ENCODE measurements at places on chromosomes 6 and 20. TPM values are rescaled to one million over a fixed set of nuclear protein-coding genes. Genes with fewer than 3 reads are reported as not detected.

SAPCD1 gene
- total RNA-seq = 9.5 TPM

SLC4A11 gene
- 1.8 TPM for total RNA-seq

- no peak overlapping the region for H3K27ac ChIP-seq
- peaks cover 12% of the 10 kb centered on the region for H3K36me3 ChIP-seq
- peaks cover 5% of the 10 kb centered on the region for H3K4me1 ChIP-seq
- no peak overlapping the region for H3K4me3 ChIP-seq
Observed at GRCh38 chr6:5230081-5230480, 30.7 kb downstream of the LYRM4 start.

DNA sequence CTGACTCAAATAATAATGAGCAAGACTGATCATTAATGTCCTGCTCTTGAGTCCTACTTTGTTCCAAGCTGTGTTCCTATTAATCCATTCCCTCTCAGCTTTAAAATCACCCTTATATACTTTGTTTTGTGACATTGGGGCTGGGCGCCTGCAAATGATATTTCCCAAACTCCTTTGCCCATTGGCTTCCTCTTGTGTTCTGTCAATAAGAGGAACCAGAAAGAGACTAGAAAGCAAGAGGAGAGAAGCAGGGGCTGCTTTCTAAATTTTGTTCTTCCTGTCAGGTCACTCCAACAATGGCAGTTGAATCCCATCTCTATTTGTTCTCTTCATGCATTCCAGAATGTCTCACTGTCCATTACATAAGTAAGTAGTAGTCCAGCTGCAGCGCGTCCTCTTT is 21.6 kb upstream of the TRIM27 start:
- peaks cover 8% of the 10 kb centered on the region for H3K36me3 ChIP-seq
- no peak overlapping the region for H3K27ac ChIP-seq
- peaks cover 39% of the 10 kb centered on the region for H3K4me1 ChIP-seq
- no peak for DNase-seq
- peaks cover 22% of the 10 kb centered on the region for H3K27me3 ChIP-seq

DNA sequence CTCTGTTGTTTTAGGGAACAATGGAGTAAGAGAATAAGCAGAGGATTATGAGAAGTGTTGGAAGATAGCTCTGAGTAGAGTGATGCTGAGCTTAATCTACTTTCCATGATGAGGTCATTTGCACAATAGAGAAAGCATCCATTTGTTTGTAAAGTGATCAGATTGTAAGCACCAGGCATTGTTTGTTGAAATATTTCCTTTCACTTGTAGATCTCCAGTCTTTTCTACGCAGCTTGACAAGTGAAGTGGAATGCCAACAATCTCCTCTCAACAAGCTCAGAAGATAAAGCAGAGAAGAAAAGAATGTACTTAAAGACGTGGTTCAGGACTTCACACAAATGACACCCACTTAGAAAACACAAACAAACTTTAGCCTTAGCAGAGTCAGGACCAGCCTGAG is 80.1 kb upstream of the MARCKS start:
- no peak overlapping the region for H3K27ac ChIP-seq
- DNase-seq = no peak
- no peaks in the 10 kb centered on the region for H3K4me1 ChIP-seq
- peaks cover 3% of the 10 kb centered on the region for H3K27me3 ChIP-seq

- no peaks in the 10 kb centered on the region for H3K27me3 ChIP-seq
- H3K4me1 ChIP-seq = no peaks in the 10 kb centered on the region
- no peak overlapping the region for H3K4me3 ChIP-seq
- no peak for DNase-seq
Observed at GRCh38 chr6:9862603-9863167, 552.2 kb downstream of the TFAP2A start.

DNA sequence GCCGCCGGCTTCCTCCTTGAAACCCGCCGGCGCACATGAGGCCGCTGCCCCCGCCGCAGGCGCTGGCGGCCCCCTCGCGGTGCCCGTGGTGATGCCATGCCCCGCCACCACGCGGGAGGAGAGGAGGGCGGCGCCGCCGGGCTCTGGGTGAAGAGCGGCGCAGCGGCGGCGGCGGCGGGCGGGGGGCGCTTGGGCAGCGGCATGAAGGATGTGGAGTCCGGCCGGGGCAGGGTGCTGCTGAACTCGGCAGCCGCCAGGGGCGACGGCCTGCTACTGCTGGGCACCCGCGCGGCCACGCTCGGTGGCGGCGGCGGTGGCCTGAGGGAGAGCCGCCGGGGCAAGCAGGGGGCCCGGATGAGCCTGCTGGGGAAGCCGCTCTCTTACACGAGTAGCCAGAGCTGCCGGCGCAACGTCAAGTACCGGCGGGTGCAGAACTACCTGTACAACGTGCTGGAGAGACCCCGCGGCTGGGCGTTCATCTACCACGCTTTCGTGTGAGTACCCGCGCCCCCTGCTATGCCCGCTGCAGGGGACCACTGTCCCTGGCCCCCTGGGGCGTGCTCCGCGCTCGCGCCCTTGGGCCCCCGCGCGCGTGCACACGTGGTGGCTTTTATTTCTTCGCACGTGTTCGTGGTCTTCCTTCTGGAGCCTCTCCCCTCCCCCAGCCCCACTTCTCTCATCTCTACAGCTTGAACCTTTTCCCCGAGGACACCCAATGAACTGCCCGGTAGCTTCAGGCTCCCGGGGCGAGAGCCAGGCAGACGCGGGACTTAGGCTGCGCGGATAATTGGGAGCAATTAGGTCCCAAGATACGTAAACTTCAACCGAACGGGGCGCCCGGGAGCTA is 453 bp downstream of the KCNQ5 start:
- H3K27me3 ChIP-seq = no peaks in the 10 kb centered on the region
- H3K27ac ChIP-seq = peak overlapping the region; percentile 100
- peaks cover 24% of the 10 kb centered on the region for H3K36me3 ChIP-seq
- H3K4me1 ChIP-seq = peaks cover 61% of the 10 kb centered on the region
- peak overlapping the region; percentile 97 for H3K4me3 ChIP-seq

GRCh38 chr6:26230351-26230750 is 134.6 kb upstream of the BTN3A2 start:
- H3K27ac ChIP-seq = no peak overlapping the region
- H3K36me3 ChIP-seq = peaks cover 7% of the 10 kb centered on the region
- DNase-seq = no peak
- no peak overlapping the region for H3K4me3 ChIP-seq

DNA sequence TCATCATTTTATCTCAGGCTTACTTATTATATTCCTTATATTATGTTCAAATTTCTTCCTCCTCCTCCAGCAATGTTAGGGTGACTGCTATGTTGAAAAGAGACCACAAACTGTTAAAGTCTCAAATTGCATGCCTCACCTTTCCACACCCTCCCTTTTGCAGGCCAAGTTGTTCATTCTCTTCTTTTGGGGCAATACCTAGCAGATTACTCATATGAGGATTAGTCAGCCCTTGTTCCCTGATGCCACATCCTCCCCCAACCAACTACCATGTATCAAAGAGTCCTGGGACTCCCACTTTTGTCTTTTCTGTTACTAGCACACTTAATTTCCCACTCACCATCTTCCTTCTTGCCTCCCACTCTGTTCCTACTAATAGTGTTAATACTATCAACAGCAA is 434.7 kb downstream of the BCKDHB start:
- no peak for DNase-seq
- H3K36me3 ChIP-seq = no peaks in the 10 kb centered on the region
- peaks cover 17% of the 10 kb centered on the region for H3K27me3 ChIP-seq
- H3K4me3 ChIP-seq = no peak overlapping the region

- H3K4me1 ChIP-seq = no peaks in the 10 kb centered on the region
- H3K27me3 ChIP-seq = no peaks in the 10 kb centered on the region
- no peak overlapping the region for H3K4me3 ChIP-seq
- no peak for DNase-seq
- no peak overlapping the region for H3K27ac ChIP-seq
Observed at GRCh38 chr6:122931916-122932315, 64.1 kb upstream of the CLVS2 start.

GRCh38 chr6:26272171-26272637 is 92.8 kb upstream of the BTN3A2 start:
- no peak overlapping the region for H3K27ac ChIP-seq
- H3K4me1 ChIP-seq = peaks cover 27% of the 10 kb centered on the region
- DNase-seq = no peak
- peaks cover 6% of the 10 kb centered on the region for H3K27me3 ChIP-seq
- H3K4me3 ChIP-seq = no peak overlapping the region

DNA sequence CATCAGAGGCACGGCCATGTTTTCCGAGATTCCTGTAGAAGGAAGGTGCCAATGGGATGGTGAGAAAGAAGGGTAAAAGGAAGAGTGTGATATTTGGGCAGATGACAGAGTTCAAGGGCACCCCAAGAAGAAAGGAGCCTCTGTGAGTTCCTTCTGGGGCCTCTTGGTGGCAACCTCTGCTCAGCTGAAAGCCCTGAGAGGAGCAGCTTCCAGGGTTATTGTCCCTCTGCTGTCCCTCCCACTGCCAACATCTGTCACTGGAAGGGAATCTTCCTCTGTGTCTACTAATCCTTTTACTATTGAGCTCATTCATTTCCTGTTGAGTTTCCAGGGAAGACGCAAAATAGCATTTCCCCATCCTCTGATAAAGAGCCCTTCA is 40.0 kb upstream of the KCNK16 start:
- H3K4me1 ChIP-seq = peaks cover 3% of the 10 kb centered on the region
- H3K27ac ChIP-seq = no peak overlapping the region
- H3K4me3 ChIP-seq = no peak overlapping the region
- no peak for DNase-seq
- H3K27me3 ChIP-seq = peaks cover 8% of the 10 kb centered on the region
- H3K36me3 ChIP-seq = no peaks in the 10 kb centered on the region

- no peak overlapping the region for H3K4me3 ChIP-seq
- H3K36me3 ChIP-seq = no peaks in the 10 kb centered on the region
- peaks cover 6% of the 10 kb centered on the region for H3K4me1 ChIP-seq
- no peak for DNase-seq
- H3K27me3 ChIP-seq = peaks cover 29% of the 10 kb centered on the region
Observed at GRCh38 chr6:44558832-44559251, 171.3 kb downstream of the CDC5L start.

DNA sequence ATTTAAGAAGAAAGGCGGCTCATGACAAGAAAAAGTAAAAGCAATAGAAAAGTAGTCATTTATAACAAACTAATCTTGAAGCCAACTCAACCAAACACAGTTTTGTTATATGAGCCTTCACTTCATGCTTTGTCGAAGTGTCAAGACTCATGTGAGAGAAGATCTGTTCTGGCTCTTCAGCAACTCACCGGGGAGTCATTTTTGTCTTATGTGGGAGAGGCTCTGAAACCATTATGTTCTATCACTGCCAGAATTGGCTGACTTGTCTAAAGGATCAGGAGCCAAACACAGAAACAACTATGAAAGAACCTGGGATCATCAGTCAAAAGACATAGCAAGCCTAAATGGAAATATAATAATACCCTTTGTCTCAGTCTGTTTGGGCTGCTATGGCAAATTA is 105.2 kb downstream of the CDK19 start:
- H3K36me3 ChIP-seq = no peaks in the 10 kb centered on the region
- H3K27ac ChIP-seq = no peak overlapping the region
- H3K4me1 ChIP-seq = no peaks in the 10 kb centered on the region
- DNase-seq = no peak
- H3K27me3 ChIP-seq = no peaks in the 10 kb centered on the region
- no peak overlapping the region for H3K4me3 ChIP-seq

DNA sequence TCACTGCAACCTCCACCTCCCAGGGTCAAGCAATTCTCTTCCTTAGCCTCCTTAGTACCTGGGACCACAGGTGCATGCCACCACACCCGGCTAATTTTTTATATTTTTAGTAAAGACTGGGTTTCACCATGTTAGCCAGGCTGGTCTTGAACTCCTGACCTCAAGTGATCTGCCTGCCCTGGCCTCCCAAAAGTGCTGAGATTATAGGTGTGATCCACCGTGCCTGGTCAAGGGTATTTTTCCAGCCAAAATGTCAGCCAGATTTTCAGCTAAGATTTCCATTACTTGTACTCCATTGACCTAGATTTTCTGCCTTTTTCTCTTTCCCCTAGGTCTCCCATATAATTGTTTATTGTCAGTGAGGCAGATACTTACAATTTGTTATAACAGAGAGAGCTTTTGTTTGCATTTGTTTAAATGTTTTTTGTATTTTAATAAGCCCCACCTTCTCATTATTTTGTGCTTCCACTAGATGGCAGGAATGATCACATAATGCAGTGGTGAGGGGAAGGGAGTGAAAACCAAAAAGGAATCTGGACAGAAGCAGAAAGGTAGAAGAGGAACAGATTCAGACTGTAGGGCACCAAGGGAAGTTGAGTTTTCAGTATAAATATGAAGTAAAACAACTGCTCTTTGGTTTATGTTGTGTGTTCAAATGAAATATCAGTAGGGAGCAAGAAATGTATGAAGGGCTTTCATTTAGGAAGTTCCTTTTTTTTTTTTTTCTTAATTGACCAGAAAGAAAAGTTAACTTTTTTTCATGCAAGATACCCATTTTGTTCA is 29.7 kb downstream of the RPF2 start:
- H3K36me3 ChIP-seq = peaks cover 23% of the 10 kb centered on the region
- H3K4me1 ChIP-seq = peaks cover 3% of the 10 kb centered on the region
- H3K4me3 ChIP-seq = no peak overlapping the region
- DNase-seq = no peak
- no peak overlapping the region for H3K27ac ChIP-seq

Data from activated naive CD8-positive, alpha-beta T cell treated with anti-CD3 and anti-CD28 coated beads for 36 hours (primary cell).